ENCODE measurements at places on chromosomes 7 and 10.

DNA sequence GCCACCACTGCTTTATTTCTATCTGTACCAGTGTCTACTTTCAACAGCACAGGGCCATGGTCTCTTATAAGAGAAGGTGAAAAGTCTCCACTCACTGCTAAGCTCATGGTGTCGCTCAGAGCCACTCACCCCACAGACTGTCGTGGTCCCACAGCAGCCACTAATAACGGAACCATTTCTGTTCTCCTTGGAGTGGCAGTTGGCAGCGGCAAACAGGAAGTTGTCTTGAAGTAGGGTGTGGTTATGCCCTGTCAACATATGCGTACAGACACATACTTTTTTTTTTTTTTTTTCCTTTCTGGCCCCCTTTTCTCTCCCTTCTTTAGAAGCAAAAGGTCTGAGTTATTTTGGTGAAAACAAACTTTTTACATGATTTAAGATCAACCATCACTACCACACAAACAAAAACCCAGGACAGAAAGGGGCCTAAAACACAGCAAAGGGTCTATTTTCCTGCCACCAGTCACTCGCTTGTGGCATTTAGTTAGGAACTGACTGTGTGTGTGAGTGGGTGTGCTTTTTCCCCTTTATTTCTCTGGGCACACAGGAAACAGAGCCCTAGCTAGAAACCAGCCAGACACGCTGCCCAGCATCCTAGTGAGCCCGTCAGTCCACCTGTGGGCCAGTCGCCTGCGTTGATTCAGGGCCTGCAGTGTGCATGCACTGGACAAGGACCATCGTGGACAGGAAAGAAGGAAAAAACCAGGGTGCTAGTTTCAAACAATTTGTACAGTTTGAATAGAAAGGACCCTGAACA, 96.7 kb upstream of the EFCAB10 start:
- DNase-seq: peak; percentile 84

DNA sequence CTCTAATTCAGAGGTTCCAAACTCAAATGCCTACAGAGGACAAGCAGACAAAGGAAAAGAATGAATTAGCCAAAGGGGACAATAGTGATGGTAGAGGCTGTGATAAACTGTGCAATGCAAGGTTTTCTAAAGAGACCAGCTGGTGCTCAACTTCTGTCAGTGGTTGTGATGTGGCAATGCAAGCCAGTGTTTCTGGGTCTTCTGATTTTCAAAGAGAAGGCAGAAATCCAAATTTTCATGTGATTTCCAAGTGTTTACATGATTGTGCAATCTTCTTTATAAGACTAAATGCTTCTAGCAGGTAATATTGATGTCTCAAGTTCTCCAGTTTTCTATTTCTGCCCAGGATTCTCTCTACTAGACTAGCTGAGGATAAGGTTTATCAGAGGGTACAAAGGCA, 135.9 kb downstream of the PCDH15 start:
- no peak for DNase-seq

DNA sequence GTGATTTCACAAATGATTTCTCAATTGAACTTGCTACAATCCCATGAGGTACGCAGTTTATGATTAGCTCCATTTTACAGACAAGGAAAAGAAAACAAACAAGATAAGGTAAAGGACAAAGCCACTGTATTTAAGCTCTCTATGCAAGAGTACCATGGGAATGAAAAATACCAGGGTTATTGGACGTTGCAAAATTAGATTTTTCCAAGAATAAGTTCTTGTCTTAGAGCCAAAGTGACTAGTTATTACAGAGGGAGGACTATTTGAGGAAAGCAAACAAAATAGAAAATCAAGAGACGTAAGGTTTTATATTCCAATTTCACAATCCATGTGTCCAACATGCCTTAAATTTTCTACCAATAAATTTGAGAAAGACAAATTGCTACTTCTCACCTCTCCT, 97.9 kb upstream of the PTN start:
- no peak for DNase-seq

DNA sequence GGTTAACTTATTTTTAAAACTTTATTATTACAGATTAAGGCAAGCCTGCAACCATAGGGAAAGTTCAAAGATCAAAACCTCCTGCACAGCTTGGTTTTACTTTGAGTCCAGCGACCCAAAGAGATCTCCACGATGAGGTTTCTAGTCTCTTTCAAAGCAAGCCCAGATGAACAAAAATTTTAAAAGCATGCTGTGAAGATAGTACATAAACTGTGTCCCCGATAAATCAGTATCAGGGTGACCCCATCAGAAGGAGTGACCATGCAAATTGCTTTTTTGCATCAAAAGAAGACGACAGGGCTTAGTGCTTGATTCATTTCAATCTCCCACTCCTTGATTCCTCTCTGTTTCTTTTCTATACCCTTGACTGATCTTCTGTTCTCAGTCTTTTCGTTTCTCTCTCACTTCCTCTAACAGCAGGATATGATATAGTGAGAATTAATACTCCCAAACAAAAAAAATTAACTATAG, 16.0 kb upstream of the DNTT start:
- DNase-seq: no peak

DNA sequence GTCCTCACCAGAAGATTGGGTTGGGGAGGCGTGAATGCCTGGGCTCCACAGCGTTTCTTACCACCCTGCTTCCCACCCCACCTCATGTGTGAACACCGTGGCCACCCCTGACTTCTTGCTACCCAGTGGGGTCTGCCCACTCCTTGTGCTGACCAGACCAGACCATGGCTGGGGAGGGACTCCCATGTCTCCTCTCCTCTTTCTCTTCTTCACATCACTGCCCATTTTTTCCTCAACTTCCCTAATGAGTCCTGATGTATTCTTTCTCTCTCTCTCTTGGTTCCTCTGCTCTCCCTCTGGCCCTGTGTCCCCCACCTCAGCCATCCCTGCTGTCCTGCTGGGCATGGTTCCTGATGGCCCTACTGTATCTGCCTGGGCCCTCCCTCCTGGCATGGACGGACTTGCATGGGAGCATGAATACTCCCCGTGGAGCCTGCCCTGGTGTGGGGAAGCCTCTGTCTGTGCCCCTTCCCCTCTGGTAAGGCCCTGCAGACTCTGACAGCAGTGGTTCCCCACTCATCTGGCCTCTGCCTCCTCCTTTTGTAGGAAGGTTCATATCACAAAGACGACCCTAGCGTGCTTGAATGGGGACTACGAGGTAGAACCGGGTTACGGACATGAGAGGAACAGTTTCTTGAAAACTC, 85.5 kb downstream of the ADCY1 start:
- DNase-seq: no peak

DNA sequence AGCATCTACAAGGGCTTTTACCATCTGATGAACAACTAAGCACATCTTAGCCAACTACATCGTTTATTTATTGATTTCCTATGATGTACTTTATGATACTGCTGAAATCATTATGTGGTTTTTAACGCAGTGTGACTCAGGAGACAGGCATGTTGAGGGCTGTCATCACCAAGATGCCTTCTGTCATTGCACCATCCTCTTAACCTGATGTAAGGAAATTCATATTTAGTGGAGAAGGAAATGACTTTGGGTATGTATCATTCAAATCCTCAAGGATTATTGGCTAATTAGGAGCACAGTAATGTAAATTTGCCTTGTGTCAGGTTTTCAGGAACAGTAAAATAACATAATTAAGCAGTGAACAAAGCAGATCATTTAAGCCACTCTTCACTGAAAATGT, 138.5 kb upstream of the MGMT start:
- DNase-seq: no peak

DNA sequence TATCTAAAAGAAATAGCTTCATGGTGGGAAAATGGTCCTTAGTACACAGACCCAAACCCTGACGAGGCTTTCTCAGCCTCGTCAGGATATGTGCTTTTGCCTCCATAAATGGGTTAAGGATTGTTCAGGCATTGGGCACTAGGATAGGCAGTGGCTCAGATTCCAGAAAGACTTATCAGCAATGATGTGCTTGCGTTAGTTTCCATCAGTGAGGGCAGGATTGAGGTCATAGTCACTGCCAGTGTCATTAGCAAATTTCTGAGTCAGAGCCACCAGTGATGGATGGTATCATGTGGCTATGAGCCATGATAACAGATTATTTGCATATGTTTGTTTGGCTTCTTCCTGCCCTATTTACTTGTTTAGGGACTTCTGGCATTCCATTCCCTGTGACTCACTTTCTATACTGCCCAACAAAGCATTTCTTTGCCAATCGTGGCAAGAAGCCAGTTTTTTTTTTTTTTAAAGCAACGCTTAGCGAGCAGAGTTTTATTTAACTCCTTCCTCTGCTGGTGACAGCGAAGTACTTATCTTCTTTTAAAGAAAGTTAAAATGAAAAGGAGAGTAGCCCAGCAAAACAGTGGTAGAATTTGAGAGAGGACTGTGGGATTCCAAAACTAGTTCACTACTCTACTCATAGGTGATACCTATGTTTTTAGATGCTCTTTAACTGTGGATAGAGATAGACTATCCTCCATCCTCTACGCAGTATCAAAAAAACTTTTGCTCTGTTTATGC, 44.4 kb downstream of the MYPN start:
- no peak for DNase-seq

DNA sequence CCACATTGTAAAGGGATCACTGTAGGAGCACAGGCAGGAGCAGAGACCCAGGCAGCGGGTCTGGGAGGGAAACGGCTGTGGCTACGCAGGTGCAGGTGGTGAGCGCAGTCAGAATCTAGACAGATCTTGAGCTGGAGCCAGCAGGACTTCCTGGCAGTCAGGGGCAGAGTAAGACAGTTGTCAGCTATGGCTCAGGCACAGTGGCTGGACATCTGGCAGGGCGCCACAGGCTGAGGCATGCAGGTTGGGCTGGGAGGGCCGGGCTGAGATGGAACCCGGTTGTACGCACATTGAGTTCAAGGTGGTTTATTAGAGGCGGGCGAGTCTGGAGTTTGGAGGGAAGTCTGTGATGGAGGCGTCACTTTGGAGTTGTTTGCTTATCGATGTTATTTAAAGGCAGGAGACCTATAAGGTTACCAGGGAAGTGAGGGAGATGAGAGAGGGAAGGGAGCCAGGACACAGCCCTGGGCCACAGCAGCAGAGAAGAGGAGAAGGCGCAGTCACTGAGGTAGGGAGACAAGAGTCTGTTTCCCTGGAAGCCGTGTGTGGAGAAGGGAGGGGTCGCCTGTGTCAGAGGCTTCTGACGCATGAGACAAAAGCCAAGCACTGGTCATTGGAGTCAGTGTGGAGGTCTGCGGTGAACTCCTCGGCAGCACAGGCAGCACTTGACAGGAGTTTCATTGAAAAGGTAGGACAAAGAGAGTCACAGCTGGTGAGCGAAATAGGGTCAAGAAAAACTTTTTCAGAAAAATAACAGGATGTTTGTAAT, 73.8 kb downstream of the LANCL2 start:
- DNase-seq: no peak

DNA sequence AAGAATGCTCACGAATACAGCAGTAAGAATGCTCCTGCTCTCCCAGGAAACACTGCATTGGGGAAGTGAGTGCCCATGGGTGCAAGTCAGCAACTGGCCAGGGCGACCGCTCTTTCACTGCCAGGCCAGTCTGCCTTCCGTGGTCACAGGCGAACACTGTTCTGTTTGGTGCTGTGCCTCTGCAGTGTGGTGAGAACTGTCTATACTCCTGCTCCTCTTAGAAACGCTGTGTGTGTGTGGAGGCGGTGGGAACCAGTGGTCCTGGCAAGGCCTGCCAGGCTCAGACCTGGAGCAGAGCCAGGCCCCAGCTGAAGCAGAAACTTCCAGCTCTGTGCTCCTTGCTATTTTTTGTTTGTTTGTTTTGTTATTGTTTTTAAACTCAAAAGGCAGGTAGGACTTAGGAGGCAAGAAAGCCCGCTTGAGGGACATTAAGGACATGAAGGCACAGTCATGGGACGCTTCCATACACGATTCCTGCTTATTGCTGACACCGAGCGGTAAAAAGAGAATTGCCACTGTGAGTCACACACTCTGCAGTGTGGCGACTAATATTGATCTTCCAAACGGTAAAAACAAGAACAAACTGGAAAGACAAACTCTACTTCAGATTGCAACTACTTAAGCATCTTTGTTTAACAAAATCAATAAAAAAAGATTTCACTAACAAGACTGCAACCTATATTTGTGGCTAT, 430.8 kb downstream of the DNAJB6 start:
- no peak for DNase-seq

GRCh38 chr10:12471135-12471534, 121.8 kb downstream of the CAMK1D start:
- DNase-seq: no peak

- DNase-seq: no peak
Observed at GRCh38 chr7:28165261-28165660, 15.3 kb downstream of the JAZF1 start.

DNA sequence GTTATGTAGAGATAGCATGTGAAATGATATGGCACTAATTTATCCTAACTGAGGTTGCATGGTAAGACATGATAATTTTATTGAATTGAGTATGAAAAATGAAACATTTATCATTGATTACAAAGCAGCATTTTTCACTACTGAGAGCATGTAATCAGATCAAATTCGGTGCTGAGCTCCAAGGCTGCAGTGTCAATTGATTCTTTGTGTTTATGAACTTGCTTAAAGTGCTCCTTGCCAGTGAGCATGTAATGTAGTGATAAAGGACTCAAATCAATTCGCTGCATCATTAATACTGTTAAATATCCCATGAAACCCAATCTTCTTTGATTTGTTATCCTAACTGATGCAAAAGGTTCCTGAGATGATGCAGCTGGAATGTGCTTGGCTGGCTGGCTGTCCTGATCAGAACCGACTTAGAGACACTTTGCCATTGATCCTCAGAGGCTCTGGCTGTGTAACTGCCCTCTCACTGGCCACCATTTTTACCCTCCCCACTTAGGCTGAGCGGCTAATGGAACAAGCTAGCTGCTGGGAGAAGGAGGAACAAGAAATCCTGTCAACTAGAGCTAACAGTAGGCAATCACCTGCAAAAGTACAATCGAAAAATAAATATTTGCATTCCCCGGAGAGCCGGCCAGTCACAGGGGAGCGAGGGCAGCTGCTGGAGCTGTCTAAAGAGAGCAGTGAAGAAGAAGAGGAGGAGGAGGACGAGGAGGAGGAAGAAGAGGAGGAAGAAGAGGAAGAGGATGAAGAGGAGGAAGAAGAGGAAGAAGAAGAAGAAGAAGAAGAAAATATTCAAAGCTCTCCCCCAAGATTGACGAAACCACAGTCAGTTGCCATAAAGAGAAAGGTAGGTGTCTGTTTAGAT, 89.8 kb upstream of the SAMD8 start:
- DNase-seq: no peak

- DNase-seq: no peak
Observed at GRCh38 chr10:30039988-30040387, 19.4 kb downstream of the JCAD start.

DNA sequence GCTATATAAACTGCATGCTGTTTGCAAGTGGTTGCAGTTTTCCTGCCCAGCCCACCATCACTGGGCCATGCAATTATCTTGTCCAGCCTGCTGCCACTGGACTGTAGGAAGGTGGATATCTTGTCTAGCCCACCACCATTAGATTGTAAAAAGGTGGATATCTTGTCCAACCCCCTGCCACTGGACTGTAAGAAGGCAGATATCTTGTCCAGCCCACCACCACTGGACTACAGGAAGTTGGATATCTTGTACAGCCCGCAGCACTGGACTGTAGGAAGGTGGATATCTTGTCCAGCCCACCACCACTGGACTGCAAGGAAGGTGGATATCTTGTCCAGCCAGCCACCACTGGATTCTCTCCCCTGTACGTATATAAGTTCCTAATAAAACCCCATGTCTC, 69.8 kb downstream of the SKAP2 start:
- no peak for DNase-seq
